ENCODE measurements at places on chromosomes 7 and 10.

DNA sequence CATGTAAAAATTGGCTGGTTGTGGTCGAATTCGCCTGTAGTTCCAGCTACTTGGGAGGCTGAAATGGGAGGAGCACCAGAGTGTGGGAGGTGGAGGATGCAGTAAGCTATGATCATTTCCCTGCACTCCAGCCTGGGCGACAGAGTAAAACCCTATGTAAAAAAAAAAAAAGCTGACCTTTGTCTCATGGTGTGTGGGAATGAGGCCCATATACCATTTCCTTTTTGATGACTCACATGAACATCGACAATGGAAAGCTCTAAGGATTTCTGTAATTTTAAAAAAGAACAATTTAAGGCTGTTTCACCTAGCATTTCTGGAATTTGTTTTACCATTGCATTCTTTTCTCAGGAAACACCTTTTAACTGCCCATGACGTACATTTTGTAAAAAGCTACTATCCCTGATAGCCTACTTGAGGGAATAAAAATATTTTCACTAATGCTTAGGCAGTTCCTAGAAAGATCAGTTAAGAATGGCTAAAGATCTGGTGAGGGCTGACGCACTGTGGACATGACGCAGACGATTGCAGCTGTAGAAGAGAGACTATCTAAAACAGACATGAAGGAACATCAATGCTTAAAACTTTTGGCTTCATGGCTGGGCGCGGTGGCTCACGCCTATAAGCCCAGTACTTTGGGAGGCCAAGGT lies 400.6 kb upstream of the IGFBP3 start:
- no peak for DNase-seq

GRCh38 chr10:78925275-78925674 lies 143.5 kb upstream of the ZMIZ1 start:
- no peak for DNase-seq

DNA sequence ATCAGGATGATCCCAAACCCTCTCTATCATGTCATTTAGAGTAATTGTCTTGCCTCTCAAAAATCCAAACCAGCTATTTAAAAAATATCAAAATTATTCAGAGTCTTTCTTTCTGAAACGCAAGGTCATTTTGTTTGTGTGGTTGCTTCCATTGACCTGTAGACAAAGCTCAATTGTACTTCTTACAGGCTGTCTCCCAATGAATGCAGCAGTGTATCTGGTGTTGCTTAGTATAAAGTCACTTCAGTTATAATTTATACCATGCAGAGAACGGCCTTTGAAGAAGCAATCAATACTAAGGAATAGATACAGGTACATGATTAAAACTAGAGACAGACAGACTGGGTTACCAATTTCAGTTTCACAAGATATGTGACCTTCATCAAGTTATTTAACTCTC lies 80.9 kb downstream of the DOCK4 start:
- no peak for DNase-seq

- no peak for DNase-seq
These were observed 83.1 kb upstream of the SORCS3 start for GRCh38 chr10:104557966-104558365.

DNA sequence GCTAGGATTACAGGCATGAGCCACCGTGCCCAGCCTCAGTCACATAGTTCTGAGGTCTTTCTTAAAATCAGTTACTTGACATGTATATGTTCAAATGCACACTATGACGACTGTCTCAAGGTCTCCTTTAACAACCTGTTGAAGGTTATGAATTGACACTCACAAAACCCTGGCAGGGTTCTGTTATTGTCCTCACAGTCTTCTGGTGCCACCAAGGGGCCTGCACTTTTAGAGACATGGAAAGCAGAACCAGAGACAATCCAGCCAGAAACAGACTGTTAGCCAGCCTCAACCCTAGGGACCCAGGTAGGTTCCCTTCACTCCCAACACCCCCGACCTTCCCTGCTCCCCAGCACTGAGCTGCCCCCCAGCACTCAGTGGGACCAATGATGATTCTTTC lies 26.4 kb downstream of the TEX36 start:
- DNase-seq, result no peak

- no peak for DNase-seq
These were observed 363.6 kb downstream of the ANKRD30A start for GRCh38 chr10:37488792-37489657.

DNA sequence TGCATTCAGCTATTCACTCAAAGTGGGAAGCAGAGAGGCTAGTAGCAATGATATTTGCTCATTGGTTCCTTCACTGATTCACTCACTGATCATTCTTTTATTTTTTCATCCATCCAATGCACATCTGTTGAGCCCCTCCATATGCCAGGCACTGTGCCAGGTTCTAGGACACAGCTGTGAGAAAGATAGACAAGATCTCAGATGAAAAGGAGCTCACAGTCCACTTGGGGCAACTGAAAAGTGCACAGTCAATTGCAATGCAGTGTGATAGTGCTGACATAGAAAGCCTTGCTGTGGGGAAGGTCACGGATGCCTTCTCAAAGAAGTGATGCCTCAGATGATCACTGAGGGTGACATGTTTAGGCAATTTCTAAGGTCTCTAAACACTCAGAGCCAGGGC lies 262.3 kb downstream of the PTEN start:
- no peak for DNase-seq

- no peak for DNase-seq
These were observed 82.7 kb downstream of the ZRANB1 start for GRCh38 chr10:125024497-125025234.

DNA sequence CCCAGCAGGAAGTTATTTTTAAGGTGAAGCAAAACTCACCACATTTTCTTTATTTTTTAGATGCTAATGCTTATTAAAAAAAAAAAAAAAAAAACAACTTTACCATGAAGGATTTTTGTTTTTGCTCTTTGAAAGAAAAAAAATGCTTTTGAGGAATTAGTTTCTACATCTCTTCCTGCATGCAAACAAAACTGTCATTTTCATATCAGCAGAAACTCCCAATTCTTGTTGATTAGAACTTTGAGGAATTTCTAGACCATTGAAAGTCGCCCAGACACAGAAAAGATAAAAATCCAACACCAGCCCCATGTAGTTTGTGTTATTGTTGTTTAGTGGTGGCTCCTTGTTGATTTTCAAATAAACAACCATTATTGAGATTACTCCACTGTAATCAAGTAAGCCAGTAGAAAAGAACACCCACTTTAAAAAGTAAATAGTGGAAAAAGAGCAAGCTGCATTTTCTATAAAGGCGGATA lies 14.3 kb downstream of the SKIDA1 start:
- DNase-seq, result no peak

- no peak for DNase-seq
These were observed 671.5 kb downstream of the CCSER2 start for GRCh38 chr10:84999929-85000328.

- DNase-seq, result no peak
These were observed 499 bp downstream of the GAL3ST4 start for GRCh38 chr7:100167912-100168323.

- DNase-seq, result no peak
These were observed 15.1 kb upstream of the GPR15LG start for GRCh38 chr10:84158550-84158949.

DNA sequence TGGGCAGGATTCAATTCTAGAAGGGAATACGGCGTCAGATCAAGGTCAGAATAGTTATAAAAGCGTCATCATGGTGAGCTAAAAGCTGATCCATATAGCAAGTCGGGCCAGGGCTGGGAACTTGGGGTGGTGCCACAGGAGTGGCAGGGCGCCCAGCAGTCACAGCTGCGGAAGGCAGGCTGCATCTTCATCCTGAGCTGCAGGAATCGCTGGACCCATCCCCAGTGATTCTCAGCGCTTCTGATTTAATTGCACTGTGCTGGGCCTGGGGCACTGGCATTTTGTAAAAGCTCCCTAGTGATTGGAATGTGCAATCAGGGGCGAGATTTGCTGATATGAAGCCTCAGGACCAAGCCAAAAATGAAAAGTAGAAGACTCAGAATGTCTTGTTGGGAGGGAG lies 135.3 kb downstream of the CTTNBP2 start:
- no peak for DNase-seq

GRCh38 chr7:7654964-7655715 lies 14.6 kb downstream of the UMAD1 start:
- DNase-seq, result no peak

DNA sequence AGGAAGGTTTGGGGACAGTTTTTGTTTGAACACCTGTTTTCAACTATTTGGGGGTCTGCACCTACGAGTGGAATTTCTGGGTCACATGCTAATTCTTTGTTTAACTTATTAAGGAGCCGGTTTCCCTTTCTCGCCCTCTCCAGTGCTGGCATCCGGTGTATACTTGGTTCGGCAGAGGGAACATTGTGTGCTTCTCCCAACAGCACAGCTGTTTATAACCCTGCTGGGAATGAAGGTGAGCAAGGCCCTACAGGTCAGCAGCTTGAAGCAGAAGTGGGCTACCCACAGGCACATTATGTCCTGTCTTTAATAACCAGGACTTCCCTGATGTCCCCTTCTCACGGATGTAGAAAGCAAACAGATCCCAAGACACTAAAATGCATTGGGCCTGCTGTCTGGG lies 87.5 kb upstream of the PDCD4 start:
- DNase-seq, result no peak

- DNase-seq, result no peak
These were observed 43.7 kb downstream of the DNAJB9 start for GRCh38 chr7:108613147-108613948.

DNA sequence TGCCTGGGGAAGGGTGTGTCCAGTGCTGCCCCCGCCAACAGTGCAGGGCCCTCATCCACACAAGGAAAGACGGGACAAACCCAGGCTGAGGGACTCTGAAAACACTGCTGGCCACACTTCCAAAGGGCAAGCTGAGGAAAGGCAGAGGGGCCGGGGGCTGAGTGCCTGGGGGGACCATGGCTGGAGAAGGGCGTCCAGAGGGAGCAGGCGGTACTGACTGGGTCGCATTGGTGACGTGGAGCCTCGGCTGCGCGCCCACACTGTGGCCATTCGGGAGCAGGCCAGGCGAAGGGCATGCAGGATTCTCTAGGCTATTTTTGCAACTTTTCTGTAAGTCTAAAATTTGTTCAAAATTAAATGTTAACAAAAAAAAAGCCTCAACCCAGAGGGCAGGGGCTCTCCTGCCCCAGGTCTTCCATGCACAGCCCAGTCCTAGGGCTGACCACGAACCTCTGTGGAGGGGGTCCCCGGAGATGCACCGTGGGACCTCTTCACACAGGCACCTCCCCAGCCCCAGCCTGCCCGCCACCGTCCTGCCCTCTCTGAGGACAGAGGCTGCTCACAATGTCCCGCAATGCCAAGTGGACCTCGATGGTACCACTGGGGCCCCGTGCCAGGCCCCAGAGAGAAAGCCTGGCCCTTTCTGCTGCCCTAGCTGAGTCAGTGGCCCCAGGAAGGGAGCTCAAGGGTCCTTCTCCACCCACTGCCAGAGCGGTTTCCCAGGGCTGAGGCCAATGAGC lies 10.4 kb downstream of the ADAM8 start:
- no peak for DNase-seq

DNA sequence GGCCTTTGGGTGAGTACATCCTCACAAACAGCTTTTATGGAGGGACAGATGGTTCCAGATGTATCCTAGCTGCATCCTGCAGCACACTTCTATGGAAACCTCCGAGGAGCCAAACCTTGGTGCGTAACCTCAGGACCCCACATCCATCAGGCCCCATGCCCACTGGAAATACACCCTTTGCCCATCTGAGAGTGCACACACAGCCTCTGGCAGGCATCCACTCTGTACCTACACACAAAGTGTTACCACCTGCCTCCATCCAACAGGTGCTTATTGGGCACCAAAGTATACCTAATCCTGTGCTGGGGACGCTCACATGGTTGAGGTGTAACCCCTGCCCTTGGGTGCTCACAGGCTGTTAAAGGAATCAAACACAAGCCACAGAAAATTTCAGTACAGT lies 117.9 kb downstream of the ADCY1 start:
- DNase-seq, result no peak

- no peak for DNase-seq
These were observed 13.5 kb downstream of the NEUROD6 start for GRCh38 chr7:31327071-31327470.

DNA sequence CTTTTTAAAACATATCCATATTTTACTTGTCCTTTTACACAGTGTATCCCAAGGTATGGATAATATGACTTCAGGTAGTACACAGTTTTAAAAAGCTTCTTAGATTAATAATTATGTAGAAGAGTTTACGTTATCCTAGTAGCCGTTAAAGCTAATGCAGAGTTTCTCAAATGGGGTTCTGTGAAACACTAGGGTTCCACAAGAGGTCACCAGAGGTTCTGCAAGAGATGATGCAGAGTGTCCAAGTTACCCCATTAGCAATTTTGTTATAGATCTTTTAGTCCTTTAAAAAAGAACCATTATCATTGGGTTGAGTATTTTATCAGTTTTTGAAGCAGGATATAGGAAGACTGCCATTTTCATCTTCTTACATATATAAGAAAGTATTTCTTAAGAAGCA lies 298.9 kb upstream of the HPS1 start:
- DNase-seq, result no peak

DNA sequence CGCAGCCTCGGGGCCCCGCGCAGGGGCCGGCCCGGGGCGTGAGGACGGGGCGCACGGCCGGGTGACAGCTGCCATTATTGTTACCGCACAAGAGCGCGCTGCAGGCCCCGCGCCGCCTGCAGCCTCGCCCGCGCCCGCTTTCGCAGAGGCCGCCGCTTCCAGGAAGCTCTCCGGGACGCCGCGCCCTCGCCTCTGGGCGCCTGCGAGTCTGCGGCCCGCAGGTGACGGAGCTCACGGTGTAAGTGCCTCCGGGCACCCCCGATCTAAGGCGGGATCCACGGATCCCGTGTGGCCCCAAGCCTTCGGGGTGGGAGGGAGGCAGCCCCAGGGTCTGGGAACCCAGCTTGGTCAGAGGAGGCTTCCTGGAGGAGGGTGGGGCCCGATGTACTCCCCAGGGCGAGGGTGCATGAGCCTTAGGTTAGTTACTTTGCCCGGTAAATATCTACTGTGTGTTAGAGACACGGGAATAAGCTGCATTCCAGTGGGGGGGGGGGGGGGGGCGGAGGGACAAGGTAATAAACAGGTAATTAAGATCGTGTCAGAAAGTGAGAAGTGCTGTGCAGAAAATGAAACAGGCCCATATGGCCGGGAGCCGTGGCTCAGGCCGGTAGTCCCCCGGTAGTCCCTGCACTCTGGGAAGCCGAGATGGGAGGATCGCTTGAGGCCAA lies 638 bp downstream of the IQCE start:
- no peak for DNase-seq

All from activated CD8-positive, alpha-beta memory T cell treated with anti-CD3 and anti-CD28 coated beads for 1 hour (primary cell).